Lower leg skin (tissue), 4 donors: ENCODE measurements at places on chromosomes 5 and 9. TPM values are rescaled to one million over a fixed set of nuclear protein-coding genes. Genes with fewer than 3 reads are reported as not detected.

The CDH12 gene
- total RNA-seq: 0.19 TPM

GRCh38 chr5:140632366-140633020, 482 bp downstream of the CD14 start:
- peak; percentile 89 for DNase-seq

DNA sequence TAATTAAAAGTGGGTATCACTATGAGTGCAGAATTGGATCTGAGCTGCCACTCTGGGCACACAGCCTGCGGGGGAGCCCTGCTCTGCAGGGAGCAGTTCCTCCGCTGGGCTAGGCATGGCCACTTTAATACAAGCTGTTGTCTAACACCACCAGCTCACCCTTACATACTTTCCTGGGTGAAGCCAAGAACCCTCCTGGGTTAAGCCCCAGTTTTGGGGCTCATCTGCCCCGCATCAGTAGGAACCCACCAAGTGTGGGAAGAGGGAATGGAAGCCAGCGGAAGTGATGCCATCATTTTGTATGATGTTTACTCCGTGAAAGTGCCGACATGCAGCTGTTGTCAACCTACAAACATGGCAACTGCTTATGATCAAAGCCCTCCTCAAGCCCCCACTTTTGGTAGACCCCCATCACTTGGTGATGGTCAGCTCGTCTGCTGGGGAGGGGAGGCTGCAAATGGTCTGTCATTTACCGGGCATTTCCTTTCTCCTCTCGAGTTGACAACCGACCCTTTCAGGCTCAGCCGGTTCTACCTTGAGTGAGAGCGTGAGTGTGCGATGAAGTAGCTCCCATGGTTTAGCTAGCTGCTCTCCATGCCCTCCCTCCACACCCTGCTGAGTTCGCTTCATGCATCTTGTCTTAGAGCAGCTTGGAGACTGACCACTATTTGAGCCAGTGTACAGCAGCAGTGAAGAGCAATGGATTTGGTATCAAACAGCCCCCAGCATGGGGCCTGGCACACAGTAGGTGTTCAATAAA, 95.3 kb upstream of the IER5L start:
- DNase-seq: no peak

- no peak for DNase-seq
Measured at GRCh38 chr5:83312663-83313062, 158.9 kb upstream of the VCAN start.

DNA sequence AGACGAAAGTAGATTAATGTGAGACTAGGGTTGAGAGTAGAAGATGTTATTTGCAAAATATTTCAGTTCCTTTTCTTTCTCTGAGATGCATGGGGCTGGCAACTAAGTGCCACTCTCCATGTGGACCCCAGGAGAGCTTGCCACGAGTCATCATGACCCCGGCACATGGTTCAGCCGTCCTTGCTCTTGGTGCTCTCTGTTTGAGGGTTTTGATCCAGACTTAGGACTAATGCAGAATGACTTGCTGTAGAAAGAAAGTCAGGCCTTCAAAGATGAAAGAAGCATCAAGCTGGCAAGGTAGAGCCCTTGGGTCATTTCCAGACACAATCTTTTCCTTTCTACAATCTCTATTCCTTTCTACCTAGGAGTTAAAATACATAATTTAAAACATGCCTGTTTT, 84.7 kb downstream of the RASGRF2 start:
- no peak for DNase-seq

- DNase-seq: peak; percentile 3
Measured at GRCh38 chr5:136309376-136309775, 56.0 kb downstream of the TRPC7 start.

GRCh38 chr5:118923295-118924005, 64.9 kb downstream of the DTWD2 start:
- DNase-seq: no peak
